GM12878 (cell line): ENCODE measurements at places on chromosomes 11 and 22. TPM values are rescaled to one million over a fixed set of nuclear protein-coding genes. Genes with fewer than 3 reads are reported as not detected.

DENND5A gene
- 91.3 and 94.2 TPM in 2 replicates for total RNA-seq

TMEM191C gene
- 1.3 and 1.4 TPM in 2 replicates for total RNA-seq

OR10D3 gene
- not detected in 2 replicates for total RNA-seq

CREBZF gene
- total RNA-seq, result 39.0 and 40.8 TPM in 2 replicates

LRRC56 gene
- 1.7 and 1.9 TPM in 2 replicates for total RNA-seq

RAB36 gene
- total RNA-seq, result 1.0 and 1.3 TPM in 2 replicates

C22orf42 gene
- not detected in 2 replicates for total RNA-seq

PARVG gene
- 91.3 and 95.7 TPM in 2 replicates for total RNA-seq

TYR gene
- total RNA-seq, result not detected in 2 replicates

LINC01488 gene
- total RNA-seq, result not detected in 2 replicates

GRCh38 chr11:72263361-72263760, 19.4 kb upstream of the PHOX2A start:
- H3K27ac ChIP-seq, result no peak overlapping the region
- H3K36me3 ChIP-seq, result no peaks in the 10 kb centered on the region
- H3K4me1 ChIP-seq, result no peaks in the 10 kb centered on the region; the same call in 1 of the 2 replicates
- H3K4me3 ChIP-seq, result no peak overlapping the region

GRCh38 chr11:73716153-73717056, 44.5 kb downstream of the RAB6A start:
- H3K36me3 ChIP-seq, result no peaks in the 10 kb centered on the region; the same call in 1 of the 2 replicates
- H3K27me3 ChIP-seq, result no peaks in the 10 kb centered on the region
- DNase-seq, result no peak
- peaks cover 5% of the 10 kb centered on the region for H3K4me1 ChIP-seq

- H3K4me3 ChIP-seq, result peak overlapping the region; percentile 77
- no peaks in the 10 kb centered on the region for H3K4me1 ChIP-seq
- H3K27me3 ChIP-seq, result no peaks in the 10 kb centered on the region
- no peaks in the 10 kb centered on the region for H3K36me3 ChIP-seq
- H3K27ac ChIP-seq, result peak overlapping the region; percentile 96
Measured at GRCh38 chr11:102346456-102346747, 612 bp upstream of the BIRC2 start.

GRCh38 chr11:34840736-34841386, 75.3 kb downstream of the APIP start:
- no peak overlapping the region for H3K4me3 ChIP-seq
- no peaks in the 10 kb centered on the region for H3K36me3 ChIP-seq
- no peaks in the 10 kb centered on the region for H3K4me1 ChIP-seq
- H3K27me3 ChIP-seq, result peaks cover 1% of the 10 kb centered on the region
- no peak overlapping the region for H3K27ac ChIP-seq
- no peak for DNase-seq

DNA sequence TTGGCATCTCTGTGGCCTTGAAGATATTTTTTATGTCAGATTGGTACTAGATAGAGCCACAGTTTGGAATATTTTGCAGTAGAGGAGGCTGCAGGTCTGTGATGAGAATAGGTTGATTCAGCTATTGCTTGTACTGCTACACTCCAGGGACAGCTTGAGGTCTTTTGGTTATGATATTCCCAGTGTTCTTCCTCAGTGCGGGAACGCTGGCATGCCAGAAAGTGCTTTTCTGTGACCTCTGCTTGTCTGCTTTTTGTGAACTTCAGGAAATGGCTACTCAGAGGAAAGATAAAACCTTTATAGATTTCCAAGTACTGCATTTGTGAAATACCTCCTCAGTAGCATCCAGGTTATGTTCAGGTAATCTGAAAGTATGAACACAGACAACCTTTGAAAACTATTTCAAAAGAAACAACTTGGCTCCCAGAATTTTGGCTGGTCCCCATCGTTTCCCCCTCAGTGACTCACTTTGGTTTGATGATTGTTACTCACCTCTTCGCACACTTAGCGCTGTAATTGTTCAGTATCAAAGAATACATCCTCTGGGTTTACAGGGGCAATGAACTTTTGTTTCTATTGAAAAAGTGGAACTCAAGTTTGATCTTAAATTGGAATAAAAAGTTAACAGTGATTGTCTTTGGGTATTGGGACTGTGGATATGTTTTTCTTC, 191.4 kb downstream of the HIPK3 start:
- no peaks in the 10 kb centered on the region for H3K36me3 ChIP-seq
- H3K4me3 ChIP-seq, result no peak overlapping the region
- DNase-seq, result no peak
- no peak overlapping the region for H3K27ac ChIP-seq
- no peaks in the 10 kb centered on the region for H3K4me1 ChIP-seq

GRCh38 chr11:10990637-10991193, 132.9 kb upstream of the ZBED5 start:
- H3K4me3 ChIP-seq, result no peak overlapping the region
- H3K27ac ChIP-seq, result no peak overlapping the region
- no peaks in the 10 kb centered on the region; the same call in 1 of the 2 replicates for H3K27me3 ChIP-seq

DNA sequence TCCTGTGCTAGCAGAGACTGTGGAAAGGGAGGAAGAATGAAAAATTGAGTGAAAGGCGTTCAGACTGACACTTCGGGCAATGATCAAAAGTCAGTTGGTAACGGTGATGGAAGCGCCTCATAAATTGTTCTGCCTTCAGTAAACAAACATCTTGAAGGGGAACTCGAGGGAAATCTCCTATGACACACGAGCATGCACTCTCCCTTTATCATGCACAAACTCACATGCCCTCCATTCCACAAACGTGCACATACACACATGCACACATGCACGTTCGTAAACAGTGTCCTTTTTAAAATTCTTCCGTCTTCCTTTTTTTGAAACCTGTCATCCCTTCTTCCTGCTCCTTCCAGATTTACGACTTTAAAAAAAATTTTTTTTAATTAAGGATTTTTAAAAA, 77.8 kb upstream of the TMEM45B start:
- no peak overlapping the region for H3K4me3 ChIP-seq
- no peaks in the 10 kb centered on the region for H3K4me1 ChIP-seq

DNA sequence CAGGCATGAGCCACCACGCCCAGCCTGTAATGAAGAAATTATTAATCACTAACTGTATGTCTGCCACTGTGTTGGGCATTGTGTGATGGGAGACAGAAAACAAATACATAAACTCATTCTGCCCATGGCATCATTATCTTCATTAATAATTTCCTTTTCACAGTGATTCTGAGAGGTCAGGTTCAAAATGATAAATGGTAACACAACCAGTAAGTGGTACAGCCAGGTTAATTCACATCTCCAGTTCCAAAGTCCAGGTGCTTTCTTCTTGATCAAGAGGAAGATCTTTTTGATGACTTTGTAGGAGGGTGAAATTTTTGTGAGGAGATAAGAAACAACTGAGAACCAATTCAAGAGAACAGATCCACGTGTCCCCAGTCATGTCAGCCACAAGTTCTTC, 66.7 kb downstream of the PISD start:
- no peak overlapping the region for H3K27ac ChIP-seq
- no peaks in the 10 kb centered on the region for H3K4me1 ChIP-seq
- DNase-seq, result no peak
- no peak overlapping the region for H3K4me3 ChIP-seq
- H3K36me3 ChIP-seq, result no peaks in the 10 kb centered on the region

DNA sequence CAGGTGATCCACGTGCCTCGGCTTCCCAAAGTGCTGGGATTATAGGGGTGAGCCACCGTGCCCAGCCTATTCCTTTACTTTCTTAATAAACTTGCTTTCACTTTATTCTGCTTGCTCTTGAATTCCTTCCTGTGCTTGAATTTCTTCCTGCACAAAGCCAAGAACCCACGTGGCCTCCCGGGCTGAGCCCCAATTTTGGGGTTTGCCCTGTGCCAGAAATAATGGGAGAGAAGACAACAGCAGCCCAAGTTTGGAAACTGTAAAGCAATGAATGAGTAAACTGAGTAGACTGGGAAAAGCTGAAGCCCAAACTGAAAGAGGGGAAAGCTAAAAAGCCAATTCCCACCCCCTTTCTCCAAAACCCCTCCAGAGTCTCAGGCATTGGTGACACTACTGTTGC, 136.4 kb downstream of the NECTIN1 start:
- H3K4me3 ChIP-seq, result no peak overlapping the region
- H3K27ac ChIP-seq, result no peak overlapping the region
- no peaks in the 10 kb centered on the region for H3K36me3 ChIP-seq
- no peaks in the 10 kb centered on the region for H3K27me3 ChIP-seq

DNA sequence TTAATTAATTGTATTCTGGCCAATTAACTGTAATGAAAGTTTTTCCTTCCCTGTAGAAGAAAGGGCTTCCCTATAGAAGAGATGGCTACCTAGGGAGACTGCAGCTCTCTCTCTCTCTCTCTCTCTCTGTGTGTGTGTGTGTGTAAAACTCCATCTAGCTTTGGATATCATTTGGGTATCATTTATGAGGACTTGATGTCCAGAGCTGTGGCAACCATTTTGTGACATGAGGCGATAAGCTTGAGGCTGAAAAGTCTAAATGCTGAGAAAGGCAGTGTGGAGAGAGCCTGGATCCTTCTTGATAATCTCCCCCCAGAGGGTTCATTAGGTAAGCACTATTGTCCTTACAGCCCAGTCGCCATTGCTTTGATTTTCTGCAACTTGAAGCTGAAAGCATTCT, 30.7 kb upstream of the RASD2 start:
- no peaks in the 10 kb centered on the region for H3K36me3 ChIP-seq
- no peaks in the 10 kb centered on the region for H3K27me3 ChIP-seq
- H3K27ac ChIP-seq, result no peak overlapping the region
- no peak overlapping the region for H3K4me3 ChIP-seq
- DNase-seq, result no peak

- no peak for DNase-seq
- no peak overlapping the region for H3K27ac ChIP-seq
- no peaks in the 10 kb centered on the region for H3K36me3 ChIP-seq
- no peaks in the 10 kb centered on the region for H3K4me1 ChIP-seq
- H3K27me3 ChIP-seq, result no peaks in the 10 kb centered on the region
Measured at GRCh38 chr11:79232346-79232745, 208.5 kb downstream of the TENM4 start.

DNA sequence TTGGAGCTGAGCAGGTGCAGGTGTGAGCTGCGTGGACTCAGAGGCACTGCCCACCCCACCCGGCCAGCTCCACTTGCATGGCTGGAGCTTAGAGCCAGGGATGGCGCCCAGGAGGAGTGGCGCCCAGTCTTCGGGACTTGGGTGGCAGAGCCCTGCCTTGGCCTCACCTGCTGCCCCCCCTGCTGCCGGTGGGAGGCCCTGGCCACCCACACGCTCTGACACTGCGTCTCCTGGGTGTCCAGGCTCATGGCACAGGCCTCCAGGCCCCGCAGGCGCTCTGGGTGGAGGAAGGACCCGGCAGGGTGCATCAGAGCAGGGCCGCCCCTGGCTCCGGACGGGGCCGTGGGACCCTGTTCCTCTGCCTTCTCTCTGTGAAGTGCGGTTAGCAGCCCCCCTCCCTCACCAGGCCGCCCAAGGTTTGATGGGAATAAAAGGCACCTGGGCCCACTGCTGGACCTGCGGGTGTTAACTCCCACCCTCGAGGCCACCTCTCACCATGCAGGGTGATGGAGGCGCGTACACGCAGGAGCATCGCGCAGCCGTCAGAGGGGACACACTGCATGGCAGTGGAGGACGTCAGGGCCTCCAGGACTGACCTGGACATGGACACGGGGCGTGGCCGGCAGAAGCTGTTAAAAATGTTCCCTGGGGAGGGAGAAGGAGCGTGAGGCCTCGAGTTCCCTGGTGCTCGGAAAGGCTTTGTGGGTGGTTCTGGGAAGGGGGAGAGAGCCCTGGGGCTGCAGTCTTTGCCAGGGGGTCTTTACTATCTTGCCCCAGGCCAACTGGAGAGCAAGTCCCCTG, 11.8 kb downstream of the IL17REL start:
- no peak overlapping the region for H3K27ac ChIP-seq
- no peaks in the 10 kb centered on the region for H3K27me3 ChIP-seq
- DNase-seq, result no peak
- H3K36me3 ChIP-seq, result no peaks in the 10 kb centered on the region
- no peaks in the 10 kb centered on the region for H3K4me1 ChIP-seq
- no peak overlapping the region for H3K4me3 ChIP-seq

- no peaks in the 10 kb centered on the region for H3K27me3 ChIP-seq
- no peak overlapping the region for H3K4me3 ChIP-seq
Measured at GRCh38 chr11:93988455-93988854, 32.7 kb upstream of the HEPHL1 start.

DNA sequence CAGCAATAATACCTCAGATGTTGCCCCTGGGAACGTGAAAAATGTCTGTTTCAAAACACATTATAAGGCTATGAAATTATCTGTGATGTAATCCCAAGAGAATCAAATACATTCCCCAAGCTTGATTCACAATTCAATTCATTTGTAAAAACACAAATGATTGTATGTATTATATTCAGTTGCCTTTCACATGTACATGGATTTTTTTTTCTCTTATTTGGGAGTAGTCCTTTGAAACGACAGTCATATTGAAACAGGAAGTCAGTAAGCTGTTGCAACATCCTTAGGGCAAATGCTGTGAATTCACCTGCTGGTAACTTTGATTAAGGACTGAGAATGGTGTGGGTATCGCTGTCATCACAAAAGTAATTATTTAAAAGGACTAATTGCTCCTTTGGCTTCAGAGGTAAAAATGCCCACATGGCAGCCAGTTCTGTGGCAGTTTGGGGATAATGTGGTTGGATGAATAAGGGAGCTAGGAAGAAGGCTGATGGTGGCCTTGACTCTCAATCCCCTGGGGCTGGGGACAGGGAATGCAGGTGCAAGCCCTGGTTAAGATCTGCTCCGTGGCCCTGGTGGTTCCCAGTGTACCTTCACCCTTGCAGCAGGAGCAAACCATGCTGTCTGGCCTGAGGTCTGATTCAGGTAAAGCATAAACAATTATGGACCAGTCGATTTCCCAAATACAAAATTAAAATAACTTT, 13.2 kb downstream of the EHF start:
- no peaks in the 10 kb centered on the region; the same call in 1 of the 2 replicates for H3K27me3 ChIP-seq
- no peak overlapping the region for H3K4me3 ChIP-seq
- no peaks in the 10 kb centered on the region for H3K36me3 ChIP-seq

- peak overlapping the region; percentile 85 for H3K27ac ChIP-seq
- peak overlapping the region; percentile 86 for H3K4me3 ChIP-seq
- DNase-seq, result no peak
- H3K27me3 ChIP-seq, result no peaks in the 10 kb centered on the region
- peaks cover 41% of the 10 kb centered on the region for H3K4me1 ChIP-seq
Measured at GRCh38 chr11:75811485-75811884, 3.5 kb upstream of the UVRAG start.

- H3K4me1 ChIP-seq, result no peaks in the 10 kb centered on the region
- DNase-seq, result no peak
- H3K4me3 ChIP-seq, result no peak overlapping the region
- H3K27ac ChIP-seq, result no peak overlapping the region
- no peaks in the 10 kb centered on the region for H3K27me3 ChIP-seq
- H3K36me3 ChIP-seq, result no peaks in the 10 kb centered on the region
Measured at GRCh38 chr22:32819120-32819519, 17.6 kb downstream of the TIMP3 start.

GRCh38 chr22:25489947-25490346, 74.5 kb upstream of the GRK3 start:
- H3K4me3 ChIP-seq, result no peak overlapping the region
- H3K27ac ChIP-seq, result no peak overlapping the region
- peaks cover 19% of the 10 kb centered on the region for H3K4me1 ChIP-seq
- no peak for DNase-seq

GRCh38 chr11:2218031-2218633, 46.5 kb upstream of the TH start:
- H3K36me3 ChIP-seq, result no peaks in the 10 kb centered on the region
- H3K4me3 ChIP-seq, result no peak overlapping the region
- no peak for DNase-seq
- no peaks in the 10 kb centered on the region for H3K4me1 ChIP-seq
- no peaks in the 10 kb centered on the region; the same call in 1 of the 2 replicates for H3K27me3 ChIP-seq
- H3K27ac ChIP-seq, result no peak overlapping the region
